ENCODE measurements at places on chromosomes 7 and 10.
A peak's percentile ranks its signal among the peaks of the same experiment; 100 is the strongest.

DNA sequence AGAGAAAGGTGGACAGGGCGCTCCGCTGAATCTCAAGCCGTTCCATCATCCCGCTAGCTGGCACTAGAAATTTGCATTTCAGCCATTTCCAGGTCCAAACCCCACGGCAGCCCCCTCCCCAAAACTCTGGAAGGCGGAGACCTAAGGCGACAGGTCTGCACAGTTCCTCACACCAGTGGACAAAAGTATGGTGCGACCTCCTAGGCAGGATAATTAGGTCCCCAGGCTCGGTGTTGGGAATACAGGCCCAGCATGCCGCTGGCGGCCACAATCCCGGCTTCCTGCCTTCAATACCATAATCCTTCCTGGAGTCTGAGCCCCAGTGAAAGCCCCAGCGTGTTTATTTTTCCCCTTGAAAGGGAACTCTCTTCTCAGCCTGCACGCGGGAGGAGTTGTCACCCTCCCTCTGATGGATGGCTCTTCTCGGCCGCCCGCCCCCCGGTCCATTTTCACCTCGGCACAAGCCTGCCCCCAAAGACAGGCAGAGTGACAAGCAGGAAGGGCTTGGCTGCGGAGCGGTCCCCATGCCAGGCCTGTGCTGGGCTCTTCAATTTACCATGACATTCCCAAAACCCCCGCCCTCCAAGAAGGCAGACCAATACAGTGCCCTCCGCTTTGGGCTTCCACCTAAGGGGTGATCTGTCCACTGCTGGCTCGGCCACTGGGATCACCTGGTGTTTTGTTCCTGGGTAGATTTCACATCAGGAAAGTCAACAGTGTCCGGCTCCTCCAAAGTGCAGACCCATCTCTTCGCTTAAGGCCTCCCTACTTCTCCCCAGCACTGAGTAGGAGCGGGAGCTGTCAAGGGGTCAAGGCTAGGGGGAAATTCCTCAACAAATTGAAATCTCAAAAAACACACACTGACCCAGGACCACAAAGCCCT, 2.2 kb downstream of the FGFR2 start:
- DNase-seq = no peak

GRCh38 chr10:112388548-112388947, 14.6 kb downstream of the ACSL5 start:
- no peak for DNase-seq

DNA sequence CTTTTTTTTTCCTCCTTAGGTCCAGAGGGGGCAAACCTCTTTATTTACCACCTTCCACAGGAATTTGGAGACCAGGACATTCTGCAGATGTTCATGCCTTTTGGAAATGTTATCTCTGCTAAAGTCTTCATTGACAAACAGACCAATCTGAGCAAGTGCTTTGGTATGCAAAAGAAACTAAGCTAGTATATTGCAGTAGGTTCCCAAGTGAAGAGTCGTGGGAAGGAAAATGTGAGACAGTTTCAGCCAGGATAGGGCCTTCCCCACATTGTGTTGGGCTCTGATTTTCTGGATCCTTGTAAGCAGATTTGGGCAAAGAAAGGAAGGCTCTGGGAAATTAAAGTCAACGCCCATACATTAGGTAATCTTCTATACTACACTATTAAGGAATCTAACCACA, 285.6 kb downstream of the USP6NL start:
- no peak for DNase-seq

- no peak for DNase-seq
Observed at GRCh38 chr10:117284716-117285494, 44.0 kb downstream of the SLC18A2 start.

- no peak for DNase-seq
Observed at GRCh38 chr10:128087884-128088709, 38.1 kb downstream of the MKI67 start.

DNA sequence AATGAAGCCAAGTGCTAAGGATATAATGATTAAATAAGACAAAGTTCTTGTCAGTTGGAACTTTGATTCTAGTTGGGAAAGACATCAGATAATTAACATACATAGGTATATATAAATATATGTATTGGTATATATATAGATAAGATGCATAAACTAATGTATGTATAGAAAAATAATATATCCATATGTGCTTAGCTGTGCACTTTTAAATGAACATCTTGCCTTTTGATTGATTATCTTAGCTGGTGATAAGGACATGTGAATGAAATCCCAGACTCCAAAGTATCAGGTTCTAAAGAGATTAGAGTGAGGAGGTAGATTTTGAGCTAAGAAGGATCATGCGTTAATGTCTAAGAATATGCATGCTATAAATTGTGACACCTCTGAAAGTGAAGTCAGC, 357.6 kb downstream of the GFRA1 start:
- DNase-seq = no peak

GRCh38 chr10:12420530-12421120, 71.3 kb downstream of the CAMK1D start:
- peak; percentile 39 for DNase-seq

DNA sequence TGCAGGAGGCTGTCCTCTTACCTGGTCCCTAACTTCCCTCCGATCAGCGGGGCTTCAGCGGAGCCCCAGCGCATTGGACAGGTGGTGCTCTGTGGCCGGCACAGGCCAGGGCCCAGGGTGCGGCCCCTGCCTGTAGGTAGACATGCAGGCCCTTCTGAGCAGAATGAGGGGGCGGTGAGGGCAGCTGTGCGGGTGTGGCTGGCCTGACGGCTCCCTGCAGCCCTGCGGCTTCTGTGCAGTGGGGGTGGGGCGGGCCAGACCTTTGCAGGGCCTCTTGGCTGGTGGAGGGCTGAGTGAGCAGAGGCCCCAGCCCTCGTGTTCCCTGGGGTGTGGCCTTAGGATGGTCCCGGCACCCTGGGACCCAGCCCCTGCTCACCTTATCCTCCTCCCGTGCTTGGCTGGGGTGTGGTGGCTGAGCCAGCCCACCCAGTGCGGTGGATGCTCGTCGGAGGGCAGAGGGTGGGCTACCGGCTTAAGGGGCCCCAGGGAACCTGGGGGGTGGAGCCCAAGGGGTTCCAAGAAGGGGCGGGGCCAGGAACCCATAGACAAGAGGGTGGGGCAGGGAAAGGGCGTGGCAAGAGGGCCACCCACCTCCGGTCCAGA, 175.2 kb upstream of the TNRC18 start:
- DNase-seq = no peak

GRCh38 chr10:67733511-67733910, 37.5 kb upstream of the CTNNA3 start:
- DNase-seq = no peak

DNA sequence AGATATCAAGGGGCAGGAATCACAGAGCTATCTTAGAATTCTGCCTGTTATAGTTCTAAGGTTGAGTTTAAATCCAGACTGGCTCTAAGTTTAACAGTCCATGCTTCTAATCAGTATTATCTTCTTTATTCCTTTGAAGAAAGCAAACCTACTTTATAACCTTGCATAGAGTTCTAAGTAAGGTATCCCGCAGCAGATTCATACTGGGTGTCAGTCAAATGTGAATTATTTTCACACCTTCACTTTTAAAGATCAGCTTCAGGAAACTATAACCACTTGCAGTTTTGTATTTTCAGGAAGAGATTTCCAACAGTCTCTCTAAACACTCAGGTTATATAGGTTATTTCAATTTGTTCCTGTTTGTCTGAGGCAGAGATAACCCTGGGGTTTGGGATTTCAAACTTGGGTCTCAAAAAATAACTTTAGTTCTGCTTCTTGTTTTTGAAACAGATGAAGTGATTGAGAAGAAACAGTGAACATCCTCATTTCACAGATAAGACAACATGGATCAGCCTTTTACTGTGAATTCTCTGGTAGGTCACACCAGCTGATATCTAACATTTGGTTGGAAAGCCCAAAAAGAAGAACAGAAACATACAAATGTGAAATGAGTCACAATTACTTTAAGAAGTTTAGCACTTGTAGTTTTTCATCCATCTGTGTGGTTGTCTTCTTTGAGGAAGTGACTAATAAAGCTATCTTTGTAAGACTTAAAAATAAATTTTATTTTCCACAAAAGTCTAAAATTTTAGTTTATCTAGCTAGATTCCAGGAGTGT, 21.4 kb downstream of the STAMBPL1 start:
- no peak for DNase-seq

GRCh38 chr7:70573696-70574095, 558.2 kb upstream of the GALNT17 start:
- DNase-seq = no peak

DNA sequence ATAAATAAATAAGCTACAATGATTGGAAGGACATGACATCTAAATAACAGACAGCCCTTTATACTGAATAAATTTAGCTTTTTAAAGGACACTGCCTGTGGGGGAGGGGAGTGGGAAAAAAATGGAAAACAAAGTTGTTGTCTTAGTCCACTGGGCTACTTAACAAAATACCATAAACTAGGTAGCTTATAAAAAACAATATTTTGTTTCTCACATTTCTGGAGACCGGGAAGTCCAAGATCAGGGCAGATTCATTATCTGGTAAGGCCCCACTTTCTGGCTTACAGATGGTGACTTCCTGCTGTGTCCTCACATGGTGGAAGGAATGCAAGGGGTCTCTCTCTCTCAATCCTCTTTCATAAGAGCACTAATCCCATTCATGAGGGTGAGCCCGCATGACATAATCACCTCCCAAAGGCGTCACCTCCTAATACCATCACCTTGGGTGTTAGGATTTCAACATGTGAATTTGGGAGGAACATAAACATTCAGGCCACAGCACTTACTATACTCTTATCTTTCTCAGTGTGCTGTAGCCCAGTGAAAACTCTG, 43.0 kb downstream of the DNAJC12 start:
- no peak for DNase-seq

DNA sequence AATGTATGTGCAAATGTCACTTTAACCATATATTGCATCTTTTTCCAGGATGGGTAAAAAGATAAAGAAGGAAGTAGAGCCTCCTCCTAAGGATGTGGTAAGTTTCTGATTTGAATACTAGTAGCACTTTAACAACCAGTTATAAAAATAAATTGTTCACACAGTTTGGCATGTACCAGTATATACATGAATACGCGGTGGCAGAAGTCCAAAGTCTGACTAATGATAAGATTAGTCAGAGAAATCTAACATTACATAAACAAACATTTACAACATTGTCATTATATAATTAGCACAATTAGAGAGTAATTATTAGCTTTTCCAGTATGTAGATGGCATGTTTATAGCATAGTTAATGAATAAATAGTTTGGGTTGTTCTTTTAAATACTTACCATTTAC, 4.1 kb downstream of the ARMC3 start:
- DNase-seq = no peak
